SK-MEL-5 (cell line): ENCODE measurements at places on chromosomes 6 and 20.

GRCh38 chr6:83853178-83854000 is at the start of gene RIPPLY2:
Gene RIPPLY2 (plus strand): TSS chr6:83853360. CDS start chr6:83853417, 57 bp downstream.
- DNase-seq: peak; percentile 42

- no peak for DNase-seq
Observed at GRCh38 chr6:71982389-71982788, 96.0 kb downstream of the RIMS1 start.

DNA sequence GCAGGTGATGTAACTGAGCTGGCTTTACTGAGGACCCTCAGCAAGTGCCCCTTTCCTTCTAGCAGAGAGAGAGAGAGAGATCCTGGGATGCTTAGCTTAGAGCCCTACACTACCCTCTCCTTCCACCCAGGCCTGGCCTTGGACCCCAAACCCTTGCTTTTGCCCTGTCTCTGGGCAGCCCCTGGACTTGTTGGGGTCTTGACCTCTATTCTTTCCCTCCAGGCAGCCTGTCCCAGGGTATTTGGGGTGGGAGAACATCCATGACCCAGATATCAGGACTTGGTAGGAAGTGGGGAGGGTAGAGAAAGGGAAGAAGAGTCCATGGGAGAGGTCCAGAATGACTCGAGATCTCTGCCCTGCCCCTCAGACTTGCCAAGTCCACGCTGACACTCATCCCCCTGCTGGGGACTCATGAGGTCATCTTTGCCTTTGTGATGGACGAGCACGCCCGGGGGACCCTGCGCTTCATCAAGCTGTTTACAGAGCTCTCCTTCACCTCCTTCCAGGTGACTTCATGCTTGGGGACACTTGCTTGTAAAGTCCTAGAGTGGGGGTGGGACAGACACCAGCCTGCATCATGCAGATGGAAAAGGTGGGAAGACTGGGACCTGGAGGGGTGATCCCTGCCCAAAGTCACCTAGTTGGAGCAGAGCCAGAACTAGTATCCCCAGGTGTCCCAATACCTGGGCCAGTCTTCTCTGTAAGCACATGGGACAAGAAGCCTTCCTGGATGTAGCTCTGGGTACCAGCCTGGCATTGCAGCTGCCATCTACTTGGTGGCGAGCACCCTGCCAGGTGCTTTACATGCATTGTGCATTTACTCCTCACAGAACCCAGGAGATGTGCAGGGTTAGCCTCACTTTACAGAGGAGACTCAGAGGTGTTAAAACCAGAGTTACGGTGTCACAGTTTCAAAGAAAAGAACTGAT is 30.9 kb downstream of the GLP1R start:
- no peak for DNase-seq

GRCh38 chr6:149565527-149566409 is at the start of gene GINM1:
Gene GINM1 (plus strand): TSS chr6:149566375. CDS start chr6:149566415, 40 bp downstream.
- peak; percentile 93 for DNase-seq

DNA sequence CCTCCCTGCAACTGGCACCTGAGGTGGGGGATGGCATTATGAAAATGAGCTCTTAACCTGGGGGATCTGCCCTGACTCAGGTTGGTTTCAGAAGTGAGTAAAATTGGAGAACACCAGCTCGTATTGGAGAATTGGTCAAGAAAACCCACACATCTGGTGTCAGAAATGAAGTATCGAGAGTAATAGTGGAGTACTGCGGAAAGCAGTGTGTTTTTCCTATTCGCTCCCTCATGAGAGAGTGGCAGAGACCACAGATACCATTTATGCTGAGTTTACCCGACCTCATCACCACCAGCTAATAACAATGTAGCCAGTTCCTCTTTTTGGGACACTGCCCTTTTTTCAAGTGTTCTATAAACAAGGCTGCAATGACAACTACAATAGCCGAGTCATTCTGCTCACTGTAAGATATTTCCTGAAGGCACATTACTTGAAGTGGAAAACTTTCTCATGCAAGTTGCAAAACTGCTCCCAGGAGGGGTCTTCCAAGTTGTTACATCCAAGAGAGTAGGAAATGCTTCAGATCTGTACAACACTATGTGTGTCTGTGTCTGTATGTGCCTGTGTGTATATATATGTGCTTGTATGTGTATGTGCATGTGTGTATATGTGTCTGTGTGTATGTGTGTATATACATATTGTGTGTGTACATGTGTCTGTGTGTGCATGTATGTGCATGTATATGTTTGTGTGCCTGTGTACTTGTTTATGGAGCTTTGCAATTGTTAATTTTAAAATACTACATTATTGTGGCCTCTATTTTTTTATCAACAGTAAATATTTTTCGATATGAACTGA is 106.0 kb upstream of the CST7 start:
- DNase-seq: no peak

DNA sequence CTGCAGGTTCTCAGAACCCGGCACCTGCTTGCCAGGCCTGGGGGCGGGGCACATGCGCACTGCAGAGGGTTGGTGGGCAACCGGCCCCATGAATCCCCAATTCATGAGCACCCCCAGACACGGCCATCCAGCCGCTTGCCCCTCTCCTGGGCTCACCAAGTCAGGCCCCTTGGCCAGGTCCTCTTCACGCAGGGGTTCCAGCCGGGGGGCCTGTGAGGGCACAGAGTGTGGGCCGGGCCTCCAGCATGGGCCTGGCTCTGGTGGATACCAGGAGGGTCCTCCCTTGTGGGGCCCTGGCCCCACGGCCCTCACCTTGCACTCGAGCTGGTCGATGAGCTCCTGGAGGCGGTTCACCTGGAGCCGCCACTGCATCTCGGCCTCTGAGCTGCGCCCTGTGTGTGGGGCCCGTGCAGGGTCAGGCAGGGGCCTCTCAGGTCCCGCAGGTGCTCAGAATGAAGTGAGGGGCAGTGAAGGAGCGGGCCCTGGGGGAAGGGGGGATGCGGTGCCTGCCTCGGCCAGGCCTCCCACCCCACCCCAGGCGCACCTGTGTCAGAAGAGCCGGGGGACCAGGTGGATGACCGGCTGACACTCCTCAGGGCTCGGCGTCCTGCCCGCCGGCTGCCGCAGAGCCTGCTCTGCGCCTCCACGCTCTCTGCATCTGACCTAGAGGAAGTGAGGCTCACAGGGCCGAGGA is 2.6 kb upstream of the C20orf144 start:
- DNase-seq: no peak

GRCh38 chr20:64093013-64093503 is 8.9 kb upstream of the LKAAEAR1 start:
- peak; percentile 40 for DNase-seq

GRCh38 chr20:63896264-63897105 is 1.6 kb downstream of the DNAJC5 start:
- DNase-seq: no peak

DNA sequence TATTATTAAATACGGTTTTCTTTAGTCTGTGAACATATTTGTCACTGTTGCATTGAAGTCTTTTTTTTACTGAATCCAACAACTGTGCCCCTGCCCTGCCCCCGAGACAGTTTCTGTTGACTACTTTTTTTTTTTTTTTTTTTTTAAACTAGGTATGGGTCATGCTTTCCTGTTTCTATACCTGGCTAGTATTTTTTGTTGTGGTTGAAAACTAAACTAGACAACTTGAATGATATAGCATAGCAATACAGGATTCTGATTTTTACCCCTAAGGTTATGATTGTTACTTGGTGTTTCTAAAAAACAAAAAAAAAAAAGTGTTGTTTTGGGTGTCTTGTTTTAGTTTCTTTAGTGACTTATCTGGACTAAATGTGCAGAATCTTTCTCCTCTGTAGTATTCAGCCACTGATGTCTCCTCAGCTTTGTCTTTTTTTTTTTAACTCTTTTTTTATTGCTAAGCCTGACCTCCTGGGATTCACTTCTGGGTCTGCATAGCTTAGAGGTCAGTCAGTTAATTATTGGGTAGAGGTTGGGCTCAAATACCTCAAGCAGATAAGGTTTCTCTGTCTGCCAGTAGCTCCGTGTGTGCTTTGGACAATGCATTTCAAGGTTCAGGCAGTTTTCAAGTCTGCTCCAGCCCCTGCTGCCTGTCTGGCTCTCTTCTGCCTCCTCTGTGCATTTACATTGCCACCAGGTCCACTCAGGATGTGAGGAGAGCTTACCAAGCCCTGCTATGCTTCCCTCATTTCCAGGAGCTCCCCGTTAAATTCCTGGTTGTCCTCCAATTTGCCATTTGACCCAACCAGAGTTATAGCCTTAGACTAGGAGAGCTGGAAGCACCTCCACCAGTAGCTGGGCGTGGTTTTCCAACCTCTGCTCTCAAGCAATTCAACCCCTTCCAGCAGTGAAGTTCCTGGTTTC is 91.4 kb downstream of the SYNDIG1 start:
- DNase-seq: no peak

GRCh38 chr6:63816982-63817436 is 181.4 kb downstream of the PHF3 start:
- peak; percentile 58 for DNase-seq

- DNase-seq: no peak
Observed at GRCh38 chr6:47967843-47968242, 143.2 kb downstream of the PTCHD4 start.

DNA sequence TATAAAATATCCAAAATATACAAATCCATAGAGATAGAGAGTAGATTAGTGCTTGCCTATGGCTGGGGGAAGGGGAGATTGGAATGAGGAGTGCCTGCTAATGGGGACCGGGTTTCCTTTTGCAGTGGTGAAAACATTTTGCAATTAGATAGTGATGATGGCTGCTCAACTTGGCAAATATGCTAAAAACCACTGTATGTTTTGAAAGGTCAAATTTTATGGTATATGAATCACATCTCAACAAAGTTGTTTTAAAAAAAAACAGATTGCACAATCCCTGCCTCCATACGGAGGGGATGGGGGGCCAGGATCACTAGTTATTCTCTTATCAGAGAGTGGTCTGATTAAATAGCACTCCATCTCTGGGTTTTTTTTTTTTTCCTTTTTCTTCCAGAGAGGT is 76.9 kb upstream of the RIPOR2 start:
- no peak for DNase-seq

DNA sequence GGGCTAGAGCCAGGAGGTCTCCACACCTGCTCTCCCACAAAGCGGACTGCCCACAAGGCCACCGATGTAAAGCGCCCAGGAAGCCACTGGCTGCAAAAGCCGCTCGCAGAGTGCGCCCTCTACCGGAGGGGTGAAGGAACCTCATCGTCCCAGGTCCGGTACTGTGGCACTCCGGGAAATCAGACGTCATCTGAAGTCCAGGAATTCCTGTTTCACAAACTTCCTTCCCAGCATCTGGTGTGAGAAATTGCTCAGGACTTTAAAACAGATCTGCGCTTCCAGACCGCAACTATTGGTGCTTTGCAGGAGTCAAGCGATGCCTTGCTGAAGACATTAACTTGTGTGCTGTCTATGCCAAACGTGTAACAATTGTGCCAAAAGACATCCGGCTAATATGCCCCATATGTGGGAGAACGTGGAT is 115.1 kb upstream of the ARID1B start:
- DNase-seq: no peak

- peak; percentile 87 for DNase-seq
Observed at GRCh38 chr6:110682460-110682853, 132.8 kb downstream of the CDK19 start.

DNA sequence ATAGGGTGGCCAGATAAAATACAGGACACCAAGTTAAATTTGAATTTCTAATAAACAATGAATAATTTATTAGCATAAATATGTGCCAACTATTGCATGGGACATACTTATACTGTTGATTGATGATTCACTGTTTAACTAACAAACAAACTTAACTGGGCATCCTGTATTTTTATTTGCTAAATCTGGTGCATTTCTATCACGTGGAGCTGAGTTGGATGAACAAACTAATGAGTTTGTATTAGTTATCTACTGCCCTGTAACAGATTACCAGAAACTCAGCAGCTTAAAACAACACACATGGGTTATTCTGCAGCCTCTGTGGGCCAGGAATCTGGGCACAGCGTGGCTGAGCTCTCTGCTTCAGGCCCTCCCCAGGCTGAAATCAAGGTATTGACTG is 28.2 kb upstream of the PMEPA1 start:
- no peak for DNase-seq

DNA sequence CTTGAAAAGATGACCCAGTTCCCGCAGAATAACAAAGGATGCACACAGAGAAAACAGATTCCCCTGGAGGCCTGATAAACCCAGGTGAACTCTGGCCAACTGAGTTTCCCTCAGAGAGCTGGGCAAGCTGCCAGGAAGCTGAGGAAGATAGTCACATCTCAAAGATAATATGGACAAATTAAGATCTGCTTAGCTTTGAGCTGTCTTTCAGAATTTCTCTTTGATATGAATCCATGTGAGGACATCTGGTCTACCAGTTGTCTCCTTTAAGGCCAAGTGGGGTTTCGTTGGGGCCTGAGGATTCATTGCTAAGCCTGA is 59.5 kb downstream of the ID4 start:
- DNase-seq: no peak

DNA sequence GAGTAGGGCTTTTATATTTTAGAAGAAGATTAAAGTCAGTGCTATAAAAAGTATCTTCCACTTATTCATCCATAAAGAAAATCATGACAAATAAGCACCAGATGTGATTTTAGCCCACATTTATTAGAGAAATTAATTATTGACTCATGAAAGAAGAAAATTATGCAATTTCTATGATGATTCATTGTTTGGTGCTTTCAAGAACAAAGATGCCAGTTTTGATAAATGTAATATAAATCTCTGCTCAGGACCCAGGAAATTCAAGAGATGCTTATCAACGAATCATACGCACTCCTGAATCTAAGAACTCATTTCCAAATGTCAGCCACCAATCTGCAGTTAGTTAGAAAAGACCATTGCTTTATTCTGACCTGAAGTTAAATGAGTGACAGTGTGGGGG is 211.4 kb downstream of the ARHGAP18 start:
- no peak for DNase-seq

DNA sequence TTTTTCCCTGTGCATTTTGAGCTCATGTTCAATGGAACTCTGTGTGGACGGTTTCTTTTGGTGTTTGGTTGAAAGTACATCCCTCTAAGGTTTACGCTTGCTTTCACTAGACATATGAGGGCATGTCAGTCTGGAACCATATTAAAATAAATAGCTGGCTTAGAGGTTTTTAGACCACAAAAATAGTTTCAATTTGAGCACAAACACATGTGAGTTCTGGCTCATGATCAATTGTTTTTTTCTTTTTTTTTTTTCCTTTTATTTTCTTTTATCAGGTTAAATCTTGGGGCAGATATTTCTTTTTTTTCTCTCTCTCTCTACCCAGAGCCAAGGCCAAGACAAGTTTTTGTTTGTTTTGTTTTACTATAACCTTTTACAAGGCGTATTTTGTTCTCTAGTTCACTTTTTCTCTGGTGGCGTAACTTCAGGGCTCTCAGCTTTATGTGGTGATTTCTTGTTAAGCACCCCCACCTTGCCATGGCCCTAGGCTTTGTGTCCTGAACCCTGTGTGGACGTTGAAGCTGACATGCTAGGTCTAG is 92.9 kb downstream of the SHLD1 start:
- no peak for DNase-seq

- DNase-seq: peak; percentile 93
Observed at GRCh38 chr6:28742668-28743270, 181.0 kb downstream of the TRIM27 start.

- DNase-seq: no peak
Observed at GRCh38 chr6:155426408-155426945, 29.2 kb downstream of the NOX3 start.

GRCh38 chr6:123784330-123784729 is 19.3 kb upstream of the NKAIN2 start:
- DNase-seq: no peak

GRCh38 chr6:32658268-32658897 is 8.1 kb downstream of the HLA-DQB1 start:
- DNase-seq: no peak
